ENCODE measurements at places on chromosomes 5 and 9.

- peak; percentile 65 for DNase-seq
Measured at GRCh38 chr9:3865141-3865772, 339.5 kb upstream of the RFX3 start.

GRCh38 chr9:93682155-93682968, 106.0 kb downstream of the PHF2 start:
- DNase-seq, result peak; percentile 57

DNA sequence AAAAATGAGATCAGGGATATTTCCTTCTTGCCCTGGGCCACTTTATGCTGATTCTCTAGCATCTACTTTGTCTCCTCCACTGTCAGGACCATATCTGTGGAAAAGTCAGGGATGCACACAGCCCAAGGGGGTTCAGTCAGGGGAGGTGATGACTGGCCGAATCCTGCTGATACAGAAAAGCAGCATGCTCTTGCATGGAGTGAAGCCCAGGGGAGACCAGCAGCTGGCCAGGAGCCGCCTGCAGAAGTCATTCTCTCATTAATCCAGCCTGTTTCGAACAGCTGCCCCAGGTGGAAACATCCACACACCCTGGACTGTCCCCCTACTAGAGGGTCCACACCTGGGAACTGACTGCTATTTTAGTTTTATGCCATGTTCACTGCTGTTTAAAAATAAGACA, 177.1 kb downstream of the ATP10B start:
- no peak for DNase-seq

DNA sequence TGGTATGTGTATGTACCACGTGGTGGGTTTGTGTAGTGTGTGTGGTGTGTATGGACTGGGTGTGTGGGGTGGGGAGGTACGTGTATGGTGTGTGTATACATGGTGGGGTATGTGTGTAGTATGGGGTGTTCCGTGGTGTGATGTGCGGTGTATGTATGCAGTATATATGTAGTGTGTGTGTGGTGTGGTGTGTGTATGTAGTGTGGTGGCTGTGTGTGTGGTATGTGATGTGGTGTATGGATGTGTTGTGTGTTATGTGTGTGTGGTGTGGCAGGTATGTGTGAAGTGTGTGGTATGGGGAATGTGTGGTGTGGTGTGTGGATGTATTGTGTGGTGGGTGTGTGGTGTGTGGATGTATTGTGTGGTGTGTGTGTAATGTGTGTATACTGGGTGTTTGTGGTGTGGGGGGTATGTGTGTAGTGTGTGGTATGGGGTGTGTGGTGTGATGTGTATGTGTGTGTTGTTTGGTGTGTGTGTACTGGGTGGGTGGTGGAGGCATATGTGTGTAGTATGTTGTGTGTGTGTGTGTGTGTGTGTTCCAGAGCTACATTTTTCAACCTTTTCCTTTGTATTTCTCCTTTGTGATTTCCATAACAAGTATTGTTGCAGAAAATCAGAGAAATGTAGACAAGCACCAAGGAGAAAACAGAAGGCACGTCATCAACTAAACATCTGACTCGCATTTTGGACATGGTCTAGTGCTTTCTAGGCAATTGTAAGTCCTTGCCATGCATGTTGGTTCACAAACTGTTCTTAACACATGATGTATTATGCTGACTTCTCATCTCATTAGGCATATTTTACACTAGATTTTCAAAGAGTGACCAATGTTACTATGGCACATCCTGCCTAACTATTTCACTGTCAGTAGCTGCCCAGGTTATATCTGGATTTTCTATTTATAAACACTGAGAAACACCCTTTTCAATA, 13.2 kb downstream of the SEMA4D start:
- DNase-seq, result no peak

- no peak for DNase-seq
Measured at GRCh38 chr9:15426019-15426418, 3.3 kb downstream of the SNAPC3 start.

DNA sequence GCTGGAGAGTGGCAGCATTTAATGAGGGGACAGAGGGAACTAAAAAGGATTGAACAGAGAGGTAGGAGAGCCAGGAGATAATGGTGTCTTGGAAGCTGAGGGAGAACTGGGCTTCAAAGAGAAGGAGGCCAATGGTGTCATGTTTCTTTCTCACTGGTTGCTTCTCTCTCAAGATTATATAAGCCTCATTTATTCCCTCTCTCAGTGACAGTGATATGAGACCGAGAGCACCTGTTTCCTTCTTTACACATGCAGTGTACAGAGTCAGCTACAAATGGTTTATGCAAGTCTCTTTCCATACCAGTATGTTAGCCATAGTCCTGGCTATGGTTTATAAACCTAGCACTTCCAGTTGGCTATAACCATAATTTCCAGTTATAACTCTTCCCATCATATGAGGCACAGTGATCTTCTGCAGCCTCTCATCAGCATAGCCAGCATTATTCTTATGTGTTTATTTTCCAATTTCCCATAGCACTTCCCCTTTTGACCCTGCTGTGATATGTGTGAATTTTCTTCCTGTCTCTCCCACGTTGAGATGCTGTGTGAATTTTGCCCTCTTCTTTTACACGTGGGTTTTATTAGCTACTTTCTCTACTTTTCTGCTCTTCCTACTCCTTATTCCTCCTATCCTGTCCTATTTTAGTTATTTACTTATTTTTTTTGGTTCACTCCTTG, 71.2 kb downstream of the UNC13B start:
- no peak for DNase-seq

- DNase-seq, result no peak
Measured at GRCh38 chr5:115607935-115608334, 5.7 kb upstream of the TICAM2 start.

DNA sequence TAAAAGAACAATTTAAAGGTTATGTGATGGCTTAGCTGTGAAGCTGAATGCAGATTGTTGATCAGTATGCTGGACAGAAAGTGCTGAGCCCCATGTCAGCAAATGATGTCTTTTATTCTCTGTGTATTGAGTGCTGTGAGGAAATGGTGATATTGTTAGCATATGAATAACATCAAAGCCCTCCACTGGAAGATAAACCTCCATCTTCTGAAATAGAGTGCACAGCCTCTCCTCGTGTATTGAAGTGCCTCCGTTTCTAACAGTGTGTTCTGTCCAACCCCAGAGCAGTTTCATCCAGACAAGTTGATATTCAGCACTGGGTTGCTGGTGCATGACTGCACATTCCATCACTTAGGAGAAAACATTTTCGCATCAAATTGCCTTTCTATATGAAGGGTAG, 242.9 kb downstream of the CSNK1G3 start:
- peak; percentile 41 for DNase-seq

GRCh38 chr5:108813673-108814072, 66.0 kb downstream of the FER start:
- DNase-seq, result no peak

DNA sequence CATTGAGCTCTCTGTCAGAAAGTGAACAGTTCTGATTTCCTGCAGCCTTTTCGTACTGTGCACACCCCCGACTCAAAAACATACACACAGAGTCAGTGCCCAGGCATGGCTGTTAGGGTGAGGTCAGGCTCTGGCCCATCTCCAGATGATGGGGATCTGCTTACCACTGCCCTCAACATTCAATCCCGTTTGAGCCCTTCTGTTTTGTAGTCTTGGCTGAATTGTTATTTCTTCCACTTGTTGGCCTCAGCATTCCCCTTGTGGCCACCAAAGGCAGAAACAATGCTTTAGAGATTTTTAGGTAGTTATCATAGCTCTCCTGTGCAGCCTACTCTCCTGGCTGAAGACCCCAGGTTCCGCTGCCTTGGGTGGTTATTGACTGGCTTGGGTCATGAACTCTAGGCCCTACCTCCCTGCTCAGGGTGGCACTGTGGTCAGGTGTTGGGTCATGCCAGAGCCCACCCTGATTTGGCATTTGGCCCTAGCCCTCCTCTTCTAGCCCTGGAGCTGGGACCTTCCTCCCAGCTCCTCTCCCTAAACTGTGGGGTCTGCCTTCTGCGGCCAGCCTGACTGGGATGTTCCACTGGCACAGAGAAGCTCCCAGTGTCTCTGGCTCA, 7.8 kb upstream of the MYOZ3 start:
- DNase-seq, result peak; percentile 66

- DNase-seq, result no peak
Measured at GRCh38 chr9:133910855-133911514, 81.1 kb downstream of the VAV2 start.

DNA sequence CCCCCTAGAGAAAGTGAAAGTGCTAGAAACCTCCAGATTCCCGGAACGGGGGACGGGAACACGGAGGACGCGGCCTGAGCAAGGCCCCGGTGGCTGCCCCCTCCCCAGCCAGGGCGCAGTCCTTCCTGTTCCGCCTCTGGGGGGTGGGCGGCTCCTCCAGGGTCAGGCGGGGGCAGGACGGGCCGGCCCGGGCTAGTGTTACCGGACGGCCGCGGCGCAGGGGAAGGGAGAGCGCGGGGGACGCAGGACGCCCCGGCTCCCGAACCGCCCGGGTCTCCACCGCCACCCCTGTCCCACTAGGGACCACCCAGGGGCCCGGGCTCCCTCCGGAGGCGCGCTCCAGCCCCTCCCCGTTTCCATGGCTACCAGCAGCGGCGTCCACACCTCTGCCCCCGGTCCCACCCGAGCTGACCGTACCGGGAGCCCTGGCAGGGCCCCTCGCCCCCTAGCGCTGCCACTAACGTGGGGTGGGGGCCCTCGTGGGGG, 579 bp downstream of the SLC12A7 start:
- DNase-seq, result no peak

GRCh38 chr5:132064140-132064539, 3.7 kb downstream of the IL3 start:
- no peak for DNase-seq

GRCh38 chr9:7601739-7602138, 197.8 kb downstream of the DMAC1 start:
- DNase-seq, result no peak

Data from fibroblast of the aortic adventitia (primary cell).